ENCODE measurements at places on chromosomes 7 and 10. TPM values are rescaled to one million over a fixed set of nuclear protein-coding genes. Genes with fewer than 3 reads are reported as not detected.

- peak; percentile 57 for DNase-seq
- H3K4me3 ChIP-seq, result no peak overlapping the region
- no peaks in the 10 kb centered on the region for H3K27me3 ChIP-seq
- no peak overlapping the region for H3K27ac ChIP-seq
- no peaks in the 10 kb centered on the region for H3K36me3 ChIP-seq
Measured at GRCh38 chr7:155576900-155577508, 30.6 kb upstream of the CNPY1 start.

- H3K36me3 ChIP-seq, result no peaks in the 10 kb centered on the region
- H3K4me3 ChIP-seq, result no peak overlapping the region
- no peak overlapping the region for H3K27ac ChIP-seq
- H3K4me1 ChIP-seq, result no peaks in the 10 kb centered on the region
Measured at GRCh38 chr7:33727315-33727714, 178.0 kb upstream of the BMPER start.

DNA sequence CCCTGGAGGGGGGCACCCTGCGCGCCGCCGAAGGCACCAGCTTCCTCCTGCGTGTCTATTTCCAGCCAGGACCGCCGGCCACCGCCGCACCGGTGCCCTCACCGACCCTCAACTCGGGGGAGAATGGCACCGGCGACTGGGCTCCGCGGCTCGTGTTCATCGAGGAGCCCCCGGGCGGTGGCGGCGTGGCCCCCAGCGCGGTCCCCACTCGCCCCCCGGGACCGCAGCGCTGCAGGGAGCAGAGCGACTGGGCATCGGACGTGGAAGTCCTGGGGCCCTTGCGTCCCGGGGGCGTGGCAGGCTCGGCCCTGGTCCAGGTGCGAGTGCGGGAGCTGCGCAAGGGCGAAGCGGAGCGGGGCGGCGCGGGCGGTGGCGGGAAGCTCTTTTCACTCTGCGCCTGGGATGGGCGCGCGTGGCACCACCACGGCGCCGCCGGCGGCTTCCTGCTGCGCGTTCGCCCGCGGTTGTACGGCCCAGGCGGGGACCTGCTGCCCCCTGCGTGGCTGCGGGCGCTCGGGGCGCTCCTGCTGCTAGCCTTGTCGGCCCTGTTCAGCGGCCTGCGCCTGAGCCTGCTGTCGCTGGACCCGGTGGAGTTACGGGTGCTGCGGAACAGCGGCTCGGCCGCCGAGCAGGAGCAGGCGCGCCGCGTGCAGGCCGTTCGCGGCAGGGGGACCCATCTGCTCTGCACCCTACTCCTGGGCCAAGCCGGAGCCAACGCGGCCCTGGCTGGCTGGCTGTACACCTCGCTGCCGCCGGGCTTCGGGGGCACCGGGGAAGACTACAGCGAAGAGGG, 594 bp downstream of the CNNM1 start:
- H3K4me1 ChIP-seq, result no peaks in the 10 kb centered on the region
- no peaks in the 10 kb centered on the region for H3K36me3 ChIP-seq
- DNase-seq, result no peak
- H3K27me3 ChIP-seq, result no peaks in the 10 kb centered on the region
- no peak overlapping the region for H3K27ac ChIP-seq

GRCh38 chr10:81065474-81065873, 527.8 kb downstream of the SH2D4B start:
- no peaks in the 10 kb centered on the region for H3K4me1 ChIP-seq
- no peak overlapping the region for H3K4me3 ChIP-seq
- DNase-seq, result no peak

Gene EBLN1
- not detected for polyA plus RNA-seq

Gene CEP41
- polyA plus RNA-seq, result 2.1 TPM

Gene TMEM178B
- 0.05 TPM for polyA plus RNA-seq

Gene CTAGE8
- not detected for polyA plus RNA-seq
